RWPE2 (cell line): ENCODE measurements at places on chromosomes 13 and 19.

DNA sequence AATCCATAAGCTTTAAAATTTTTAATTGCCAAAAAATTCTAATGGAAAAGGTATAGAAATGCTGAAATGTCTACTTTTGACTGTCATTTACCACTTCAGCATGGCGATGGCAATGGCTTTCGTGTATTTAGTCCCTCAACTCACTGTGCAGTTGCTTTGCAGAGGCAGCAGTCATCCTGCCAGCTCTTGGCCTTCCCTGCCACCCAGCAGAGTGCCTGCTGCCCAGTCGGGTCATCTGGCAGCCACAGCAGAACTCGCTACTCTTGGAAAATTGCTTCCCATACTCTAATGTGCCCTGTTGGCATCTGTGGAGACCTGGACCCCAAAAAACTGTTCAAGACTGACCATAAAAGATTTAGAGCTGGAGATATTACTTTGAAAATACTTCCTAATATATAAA is 383.2 kb downstream of the UQCRFS1 start:
- no peak for DNase-seq

DNA sequence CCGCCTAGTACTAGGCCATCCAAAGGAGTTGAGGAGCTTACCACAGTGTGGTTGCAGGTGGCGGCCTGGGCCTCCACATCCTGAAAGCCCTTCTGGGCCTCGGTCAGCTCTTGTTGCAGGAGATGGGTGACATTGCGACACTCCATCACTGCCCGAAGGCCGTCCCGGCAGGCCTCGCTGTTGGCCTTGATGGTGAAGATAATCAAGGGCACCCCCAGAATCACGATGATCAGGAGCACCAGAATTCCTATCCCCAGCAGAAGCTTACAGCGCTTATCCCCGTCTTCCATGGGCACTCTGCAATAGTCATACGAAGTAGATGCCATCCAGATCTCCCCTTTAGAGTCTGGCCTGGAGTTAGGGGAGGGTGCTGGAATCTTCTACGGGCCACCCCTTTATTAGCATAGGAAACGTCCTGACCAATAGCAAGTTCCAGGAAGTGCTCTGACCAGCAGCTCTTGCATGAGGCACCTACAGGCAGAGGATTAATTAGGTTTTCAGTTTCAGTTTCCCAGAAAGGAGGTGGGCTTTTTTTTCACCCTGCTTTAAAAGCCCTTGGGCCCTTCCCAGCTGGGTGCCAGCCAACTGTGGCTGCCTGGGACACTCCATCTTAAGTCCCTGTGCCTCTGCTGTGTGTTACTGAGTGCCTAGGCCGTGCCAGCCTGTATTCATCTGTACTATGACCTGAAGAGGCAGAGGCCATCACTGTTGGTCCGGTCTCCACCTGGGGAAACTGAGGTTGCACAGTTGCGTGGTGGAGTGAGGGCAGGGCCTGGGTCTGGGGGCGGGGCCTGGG is at the start of gene BST2:
Gene BST2 (minus strand): TSS at position 381 of the 796 bp plus-strand sequence. CDS start 55 bp downstream, at position 326.
- DNase-seq, result no peak

DNA sequence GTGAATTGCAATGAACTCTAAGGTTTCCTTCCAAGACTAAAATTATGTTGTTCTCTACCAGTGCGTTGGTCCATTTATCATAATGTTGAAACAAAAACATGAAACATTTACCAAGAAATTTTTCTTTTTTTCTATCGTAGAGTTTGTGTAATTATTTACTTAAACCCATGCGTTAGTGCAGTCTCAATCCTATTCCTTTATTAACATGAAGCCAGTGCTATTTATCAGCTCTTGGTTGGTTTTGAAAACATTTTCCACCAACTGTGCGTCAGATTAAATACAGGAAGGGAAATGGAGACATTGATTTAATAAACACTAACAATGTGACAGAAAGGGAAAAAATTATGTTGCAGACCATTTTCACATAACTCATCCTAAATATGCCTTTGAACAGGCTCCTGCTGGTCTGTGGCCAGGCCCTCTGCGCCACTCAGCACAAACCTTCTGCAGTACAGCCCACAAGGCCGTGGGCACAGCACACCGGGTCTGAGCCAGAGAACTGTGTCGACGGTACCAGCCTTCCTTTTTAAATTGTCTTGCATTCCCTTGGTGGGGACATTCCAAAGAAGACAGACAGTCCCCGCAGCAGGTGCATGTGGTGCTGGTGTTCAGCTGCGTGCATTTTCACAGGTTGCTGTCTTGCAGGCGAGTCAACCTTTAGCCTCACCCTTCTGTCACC is 135.8 kb downstream of the SHISA2 start:
- no peak for DNase-seq

DNA sequence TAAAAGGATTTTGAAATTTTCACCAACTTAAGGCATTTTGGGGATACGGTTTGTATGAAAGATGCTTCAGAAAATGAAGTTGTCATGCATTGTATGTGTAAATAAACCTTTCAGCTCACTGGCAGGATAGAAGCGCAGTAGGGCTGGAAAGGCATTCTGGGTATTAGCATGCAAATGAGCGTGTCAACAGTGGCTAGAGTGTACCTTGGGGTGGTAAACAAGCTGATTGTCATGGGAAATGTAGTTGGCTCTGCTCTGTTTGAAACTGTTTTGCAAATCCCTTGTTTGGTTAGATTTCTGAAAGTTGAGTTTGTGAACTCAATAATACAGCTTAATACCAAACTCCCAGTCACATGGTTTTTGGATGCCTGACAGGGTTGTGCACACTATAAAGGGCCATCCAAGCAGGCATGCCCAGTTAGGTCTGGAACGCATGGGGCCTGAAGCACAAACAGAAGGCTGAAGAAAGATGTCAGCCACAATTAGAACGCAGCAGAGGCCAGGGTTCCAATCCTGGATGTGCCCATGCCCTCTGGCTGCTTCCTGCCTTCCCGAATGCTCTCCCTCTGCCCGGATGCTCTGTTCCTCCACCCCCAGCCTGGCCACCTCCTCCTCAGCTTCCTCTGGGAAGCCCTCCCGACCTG is 14.6 kb downstream of the GSX1 start:
- no peak for DNase-seq
